BE2C (cell line): ENCODE measurements at places on chromosomes 13 and 19.

GRCh38 chr13:29594710-29595379 is 643 bp downstream of the SLC7A1 start:
- DNase-seq = peak; percentile 79

GRCh38 chr19:56778351-56778750 is 62.2 kb downstream of the PEG3 start:
- DNase-seq = no peak

DNA sequence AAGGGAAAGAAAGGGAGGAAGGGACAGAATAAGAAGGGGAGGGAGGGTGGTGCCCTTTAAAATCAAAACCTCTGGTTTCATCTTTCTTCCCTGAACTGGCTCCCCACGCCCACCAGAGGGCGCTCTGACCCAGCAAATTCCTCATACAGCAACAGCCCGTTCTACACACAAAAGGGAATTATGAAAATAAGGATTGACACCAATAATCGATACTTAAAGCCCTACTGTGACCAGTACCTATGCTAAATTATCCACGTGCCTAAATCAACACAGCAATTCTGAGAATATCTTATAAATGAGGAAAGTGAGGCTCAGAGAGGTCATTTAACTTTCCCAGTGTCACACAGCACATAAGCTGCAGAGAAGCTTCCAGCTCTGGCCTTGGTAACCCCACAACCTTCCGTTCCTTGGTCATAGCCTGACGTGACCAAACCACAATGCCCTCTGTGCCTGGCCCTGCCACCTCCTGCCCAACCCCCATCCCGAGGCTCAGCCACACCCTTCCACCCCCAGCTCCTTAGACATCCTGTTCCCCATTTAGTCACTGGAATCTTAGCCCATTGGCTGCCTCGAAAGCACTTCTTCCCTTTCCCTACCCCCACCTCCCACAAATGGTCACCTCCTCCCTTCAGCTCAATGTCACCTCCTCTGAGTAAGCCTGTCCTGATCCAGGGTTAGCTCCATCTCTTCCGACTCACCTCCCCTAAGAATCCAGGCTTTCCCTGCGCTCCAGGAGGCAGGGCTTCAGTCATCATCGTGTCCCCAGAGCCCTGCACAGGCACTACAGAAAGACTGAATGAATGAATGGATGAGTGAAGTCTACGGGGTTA is 34.2 kb upstream of the PNMA8B start:
- DNase-seq = peak; percentile 72

GRCh38 chr19:50660088-50660366 is 10.8 kb downstream of the C19orf81 start:
- no peak for DNase-seq

DNA sequence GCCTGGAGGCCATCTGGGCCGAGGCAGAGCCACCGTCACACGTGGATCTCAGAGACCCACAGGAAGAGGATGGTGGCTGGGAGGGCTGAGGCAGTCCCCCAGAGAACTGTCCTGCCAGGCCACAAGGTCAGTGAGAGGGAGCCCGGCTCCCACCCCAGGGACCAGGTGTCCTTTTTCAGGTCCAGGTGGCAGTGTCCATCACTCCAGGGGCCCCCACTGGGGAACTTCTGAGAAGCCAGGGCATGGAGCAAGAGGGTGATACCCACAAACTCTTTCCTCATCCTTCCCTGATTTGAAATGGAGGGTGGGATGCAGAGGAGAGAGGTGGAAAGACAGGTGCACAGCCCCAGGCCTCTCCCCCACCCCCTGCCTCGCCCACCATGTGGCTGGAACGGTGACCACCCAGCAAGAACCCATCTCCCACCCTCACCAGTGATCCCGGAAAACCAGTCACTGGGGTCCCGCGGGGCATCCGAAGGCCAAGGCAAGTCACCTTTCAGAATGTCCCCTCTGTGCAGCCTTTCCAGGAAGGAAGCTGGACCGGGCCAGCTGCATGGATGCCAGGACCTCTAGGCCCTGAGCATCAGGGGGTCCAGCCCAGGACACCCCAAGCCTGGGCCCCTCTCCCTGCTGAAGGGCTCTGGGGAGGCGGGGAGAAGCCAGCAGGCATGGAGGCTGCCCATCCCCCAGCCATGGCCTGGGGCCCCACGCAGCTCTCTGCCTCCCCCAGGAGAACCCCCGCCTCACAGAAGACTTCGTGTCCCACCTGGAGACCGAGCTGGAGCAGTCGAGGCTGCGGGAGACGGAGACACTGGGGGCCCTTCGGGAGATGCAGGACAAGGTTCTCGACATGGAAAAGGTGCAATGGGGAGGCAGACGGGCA is 14.1 kb downstream of the PRR36 start:
- DNase-seq = no peak
